ENCODE measurements at places on chromosomes 4 and X.
A peak's percentile ranks its signal among the peaks of the same experiment; 100 is the strongest.

DNA sequence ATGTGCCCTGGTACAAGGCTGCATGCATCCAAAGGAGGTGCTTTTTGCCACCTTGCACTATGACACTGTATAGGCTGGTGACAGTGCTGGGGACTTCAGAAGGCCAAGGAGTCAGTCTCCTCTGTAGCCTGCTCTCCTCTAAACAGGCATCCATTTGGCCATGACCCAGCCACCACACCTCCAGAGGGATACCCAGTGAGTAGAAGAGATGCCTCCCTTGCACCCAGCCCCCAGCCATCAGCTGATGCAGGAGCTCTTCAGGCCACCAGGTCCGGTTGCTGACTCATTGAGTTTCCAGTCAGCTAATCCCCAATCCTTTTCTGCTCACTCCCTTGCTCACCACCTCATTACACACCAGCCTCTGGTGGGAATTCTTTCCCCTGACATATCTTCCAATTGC, 99.8 kb downstream of the PJA1 start:
- no peak for DNase-seq

GRCh38 chr4:140211693-140212092, 57.7 kb upstream of the MAML3 start:
- DNase-seq, result no peak

DNA sequence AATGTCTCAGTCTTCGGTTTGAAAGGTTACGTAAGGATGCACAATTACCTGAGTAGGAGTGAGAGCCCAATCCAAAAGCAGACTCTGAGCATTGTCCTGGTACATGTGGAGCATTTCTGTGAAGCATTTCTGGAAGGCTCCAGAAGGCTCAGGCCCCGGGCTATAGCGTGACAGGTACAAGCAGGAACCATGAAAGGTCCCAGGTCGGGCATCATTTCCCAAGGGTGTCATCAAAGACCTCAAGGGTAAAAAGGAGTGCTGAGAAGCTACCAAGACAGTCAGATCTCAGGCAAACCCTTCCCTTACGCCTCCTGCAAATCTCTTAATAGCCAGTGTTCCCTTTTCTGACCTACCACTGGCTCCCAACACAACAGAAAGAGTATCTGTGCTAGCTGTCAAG, 30.8 kb downstream of the GPC4 start:
- DNase-seq, result no peak

DNA sequence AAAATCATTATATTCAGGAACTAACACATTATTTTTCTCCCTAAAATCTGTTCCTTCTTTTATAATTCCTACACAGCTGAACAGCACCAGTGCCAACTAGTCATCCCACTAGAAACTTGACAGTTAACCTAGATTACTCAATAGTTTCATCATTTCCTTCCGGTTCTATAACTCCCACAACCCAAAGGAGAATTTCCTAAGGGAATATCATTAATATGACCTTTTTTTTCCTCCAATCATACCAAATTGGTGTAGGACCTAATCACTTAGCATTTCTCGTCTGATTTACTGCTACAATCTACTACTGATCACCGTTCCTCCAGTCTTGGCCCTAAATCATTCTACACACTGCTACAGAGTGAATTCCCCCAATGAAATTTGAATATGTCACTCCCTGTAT, 45.9 kb downstream of the WDFY3 start:
- DNase-seq, result peak; percentile 63

- no peak for DNase-seq
These were observed 193.2 kb upstream of the KLF3 start for GRCh38 chr4:38470735-38471262.

GRCh38 chr4:104418286-104418685, 76.4 kb downstream of the CXXC4 start:
- DNase-seq, result no peak

DNA sequence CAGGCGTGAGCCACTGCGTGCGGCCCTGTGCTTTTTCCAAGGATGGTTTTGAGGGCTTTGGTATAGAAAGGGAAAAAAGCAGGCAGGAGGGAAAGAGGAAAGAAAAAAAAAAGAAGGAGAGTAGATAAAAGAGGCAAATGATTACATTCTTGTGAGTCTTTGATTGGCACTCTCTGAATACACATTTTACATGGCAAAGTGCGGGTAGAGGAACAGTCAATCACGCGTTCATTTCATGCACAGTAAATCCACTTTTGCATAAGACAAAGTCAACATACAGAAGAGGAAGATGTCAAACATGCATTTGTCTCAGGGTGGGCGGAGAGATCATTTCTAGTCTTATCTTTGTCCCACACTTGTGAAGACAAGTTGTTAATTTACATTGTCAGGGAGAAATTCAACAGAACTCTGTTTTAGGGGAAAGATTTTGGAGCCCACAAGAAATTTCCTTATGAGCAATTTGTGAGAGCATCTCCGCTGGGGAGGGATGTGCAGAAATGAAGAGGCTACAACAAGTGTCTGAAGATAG, 183.2 kb downstream of the DHRSX start:
- DNase-seq, result no peak

DNA sequence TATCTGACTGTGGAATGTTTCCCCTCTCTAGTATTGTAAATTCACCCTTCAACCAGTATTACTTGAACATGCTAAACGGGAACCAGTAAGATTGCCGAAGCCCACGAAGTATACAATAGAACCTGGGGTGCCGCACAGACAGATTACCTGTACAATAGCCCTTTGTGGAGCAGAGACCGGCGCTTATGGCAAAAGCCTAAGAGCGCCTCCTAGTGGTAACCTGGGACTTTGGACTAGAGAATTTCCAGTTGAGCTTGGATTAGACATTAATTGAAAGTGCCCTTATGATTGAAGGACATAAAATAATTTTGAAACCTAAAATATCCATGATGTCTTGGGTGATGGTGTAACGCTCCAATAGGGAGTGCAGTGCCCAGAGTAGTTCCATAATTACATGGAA, 14.1 kb downstream of the ZNF157 start:
- peak; percentile 26 for DNase-seq
